Type B pancreatic cell (in vitro differentiated cells): ENCODE measurements at places on chromosomes 1 and 21.

- no peak for DNase-seq
Measured at GRCh38 chr21:30482130-30482529, 2.0 kb upstream of the KRTAP19-1 start.

DNA sequence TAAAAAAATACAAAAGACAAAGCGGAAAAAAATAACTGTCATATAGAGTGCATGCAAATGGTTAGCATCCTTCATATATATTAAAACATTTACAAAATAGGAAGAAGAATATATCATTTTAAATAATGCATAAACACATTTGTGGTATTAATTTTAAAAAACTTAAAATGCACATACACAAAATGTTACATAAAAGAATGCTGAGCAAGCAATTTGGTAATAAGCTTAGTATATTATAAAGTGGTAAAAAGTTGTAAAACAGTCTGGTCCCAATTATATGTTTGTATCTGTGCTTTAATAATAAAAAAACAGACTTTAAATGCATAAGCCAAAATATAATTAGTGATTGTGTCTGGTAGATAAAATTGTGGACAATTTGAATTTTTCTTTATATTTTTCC is 394.6 kb downstream of the USH2A start:
- no peak for DNase-seq

DNA sequence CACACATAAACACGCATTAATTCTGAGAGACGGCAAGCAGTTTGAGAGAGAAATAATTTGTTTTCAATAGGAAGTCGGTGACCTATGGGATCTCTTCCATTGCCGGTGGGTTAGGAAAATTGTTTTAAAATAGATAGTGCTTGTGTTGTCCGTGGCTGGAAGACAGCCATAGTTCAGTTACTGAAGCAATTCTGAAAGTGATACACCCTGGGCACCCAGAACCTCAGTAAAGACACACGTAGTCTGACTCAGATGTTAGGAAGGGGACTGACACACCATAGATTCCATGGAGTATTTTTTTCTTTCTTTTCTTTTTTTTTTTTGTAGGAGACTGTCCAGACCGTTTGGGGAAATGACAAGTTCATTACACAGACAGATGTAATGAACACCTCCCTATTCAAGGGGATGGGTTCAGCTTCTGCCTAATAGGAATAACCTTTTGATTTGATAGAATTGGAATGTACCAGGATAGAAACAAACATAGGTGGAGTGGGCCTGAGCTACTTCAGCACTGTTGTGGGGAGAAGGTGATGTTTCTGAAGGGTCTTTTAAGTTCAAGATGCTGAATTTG is 1.6 kb downstream of the C1orf21 start:
- DNase-seq: no peak

- no peak for DNase-seq
Measured at GRCh38 chr1:46171351-46171750, 3.5 kb upstream of the TSPAN1 start.

- DNase-seq: no peak
Measured at GRCh38 chr1:39638965-39639304, 508 bp downstream of the HEYL start.

GRCh38 chr1:226738421-226738994 is 574 bp downstream of the ITPKB start:
- DNase-seq: no peak

GRCh38 chr1:89149229-89149628 is 23.3 kb upstream of the GBP2 start:
- DNase-seq: no peak

GRCh38 chr1:8408151-8408839 is 90.4 kb downstream of the SLC45A1 start:
- no peak for DNase-seq

- DNase-seq: no peak
Measured at GRCh38 chr1:92877081-92877711, 45.4 kb downstream of the RPL5 start.

DNA sequence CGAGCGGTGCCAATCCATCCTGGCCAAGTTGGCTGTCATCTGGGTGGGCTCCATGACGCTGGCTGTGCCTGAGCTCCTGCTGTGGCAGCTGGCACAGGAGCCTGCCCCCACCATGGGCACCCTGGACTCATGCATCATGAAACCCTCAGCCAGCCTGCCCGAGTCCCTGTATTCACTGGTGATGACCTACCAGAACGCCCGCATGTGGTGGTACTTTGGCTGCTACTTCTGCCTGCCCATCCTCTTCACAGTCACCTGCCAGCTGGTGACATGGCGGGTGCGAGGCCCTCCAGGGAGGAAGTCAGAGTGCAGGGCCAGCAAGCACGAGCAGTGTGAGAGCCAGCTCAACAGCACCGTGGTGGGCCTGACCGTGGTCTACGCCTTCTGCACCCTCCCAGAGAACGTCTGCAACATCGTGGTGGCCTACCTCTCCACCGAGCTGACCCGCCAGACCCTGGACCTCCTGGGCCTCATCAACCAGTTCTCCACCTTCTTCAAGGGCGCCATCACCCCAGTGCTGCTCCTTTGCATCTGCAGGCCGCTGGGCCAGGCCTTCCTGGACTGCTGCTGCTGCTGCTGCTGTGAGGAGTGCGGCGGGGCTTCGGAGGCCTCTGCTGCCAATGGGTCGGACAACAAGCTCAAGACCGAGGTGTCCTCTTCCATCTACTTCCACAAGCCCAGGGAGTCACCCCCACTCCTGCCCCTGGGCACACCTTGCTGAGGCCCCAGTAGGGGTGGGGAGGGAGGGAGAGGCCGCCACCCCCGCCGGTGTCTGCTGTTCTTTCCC is 5.3 kb downstream of the GPR37L1 start:
- no peak for DNase-seq

- no peak for DNase-seq
Measured at GRCh38 chr1:3921765-3922164, 21.7 kb upstream of the C1orf174 start.

- no peak for DNase-seq
Measured at GRCh38 chr21:43348170-43348766, 78.7 kb downstream of the SIK1 start.

GRCh38 chr1:54547601-54548388 is at the start of gene ACOT11:
ACOT11 (plus strand) TSS chr1:54548228; CDS start chr1:54548310, 82 bp downstream.
- peak; percentile 60 for DNase-seq

- no peak for DNase-seq
Measured at GRCh38 chr1:19043579-19044443, 87.3 kb upstream of the IFFO2 start.

DNA sequence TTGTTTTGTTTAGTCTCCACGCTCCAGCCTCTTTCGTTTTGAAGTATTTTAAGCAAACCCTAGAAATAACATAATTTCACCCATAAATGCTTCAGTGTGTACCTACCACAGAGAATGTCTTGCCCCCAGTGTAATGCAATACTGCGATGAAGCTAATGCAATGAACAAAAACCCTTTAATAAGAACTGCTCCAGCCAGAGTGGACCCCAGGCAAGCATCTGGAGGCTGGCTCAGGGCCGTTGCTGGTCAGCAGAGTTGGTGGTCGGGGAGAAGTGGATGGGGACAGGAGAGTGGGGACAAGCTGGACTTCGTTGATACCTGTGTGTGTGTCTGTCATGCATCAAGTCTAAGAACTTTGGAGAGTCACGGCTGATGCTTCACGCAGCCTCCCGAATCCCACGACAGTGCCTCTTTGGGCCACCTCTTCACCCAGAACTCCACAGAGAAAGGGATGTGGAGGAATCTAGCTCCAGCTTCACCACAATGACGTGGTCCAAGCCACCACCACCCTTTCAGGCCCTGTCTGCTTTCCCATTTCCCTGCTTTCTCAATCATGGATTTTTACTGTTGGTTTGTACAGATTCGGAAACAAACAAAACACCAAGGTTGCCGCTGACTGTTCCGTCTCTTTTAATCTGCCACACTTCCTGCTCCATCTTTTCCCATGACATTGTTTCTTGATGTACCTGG is 108.6 kb upstream of the ERRFI1 start:
- DNase-seq: no peak

GRCh38 chr1:180213401-180214170 is 16.5 kb upstream of the LHX4 start:
- DNase-seq: no peak

- DNase-seq: no peak
Measured at GRCh38 chr1:198939956-198940355, 301.1 kb downstream of the PTPRC start.

DNA sequence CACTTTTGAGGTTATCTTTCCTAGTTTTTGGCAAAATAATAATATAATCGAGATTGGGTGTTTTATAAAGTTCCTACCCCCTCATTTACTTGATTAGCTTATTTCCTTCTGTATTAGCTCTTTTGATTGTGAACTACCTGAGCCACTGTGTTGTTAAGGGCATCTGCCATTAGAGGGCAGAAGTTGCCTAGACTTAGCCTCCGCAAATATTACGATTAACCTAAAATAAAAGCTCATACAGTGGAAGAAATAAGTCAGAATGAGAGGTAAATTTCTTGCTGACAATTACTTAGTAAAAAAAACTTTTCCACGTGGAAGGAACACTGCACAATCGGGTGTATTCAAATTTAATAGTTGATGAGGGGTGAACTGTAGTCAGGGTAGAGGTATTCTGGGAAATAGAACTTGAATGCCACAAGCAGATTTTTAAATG is 2.3 kb downstream of the H3-3A start:
- DNase-seq: no peak

DNA sequence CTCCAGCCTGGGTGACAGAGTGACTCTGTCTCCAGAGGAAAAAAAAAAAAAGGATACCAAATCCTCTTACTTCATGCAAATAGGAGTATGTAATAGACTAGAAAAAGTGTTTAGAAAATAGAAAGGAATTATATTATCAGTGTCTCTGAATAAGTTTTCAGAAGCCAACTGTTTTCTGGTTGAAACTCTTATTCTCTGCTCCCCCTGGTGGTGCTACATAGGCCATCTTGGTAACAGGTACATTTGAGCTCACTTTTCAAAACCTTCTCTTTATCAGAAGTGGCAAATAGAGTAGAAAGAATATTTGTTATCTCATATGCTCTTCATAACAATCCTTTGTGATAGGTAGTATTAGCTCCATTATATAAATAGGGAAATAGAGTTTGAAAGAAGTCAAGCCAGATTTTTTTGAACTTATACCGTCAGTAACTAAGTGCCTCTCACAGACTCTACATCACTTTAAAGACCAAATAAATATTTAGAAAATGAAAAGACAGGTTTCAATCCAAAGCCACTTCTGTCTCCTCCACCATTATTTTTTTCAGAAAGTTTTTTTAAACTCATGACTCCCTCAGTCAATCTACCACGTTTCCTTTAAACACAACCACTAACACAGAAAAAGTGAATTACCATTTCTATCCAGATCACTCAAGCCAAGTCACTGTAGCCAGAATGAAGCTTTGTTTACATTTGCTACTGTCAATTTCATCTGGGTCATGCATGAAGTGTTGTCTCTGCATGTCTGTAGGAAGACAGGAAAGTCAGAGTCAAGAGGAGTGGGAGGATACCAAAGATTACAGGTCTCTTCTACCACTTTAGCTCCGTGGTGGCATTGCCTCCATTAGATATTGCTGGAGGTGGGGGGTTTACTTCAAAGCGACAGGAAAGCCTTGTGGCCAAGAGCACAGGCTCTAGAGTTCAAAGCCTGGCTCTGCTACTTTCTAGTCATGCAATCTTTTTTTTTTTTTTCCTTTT is 45.6 kb downstream of the IL23R start:
- no peak for DNase-seq

DNA sequence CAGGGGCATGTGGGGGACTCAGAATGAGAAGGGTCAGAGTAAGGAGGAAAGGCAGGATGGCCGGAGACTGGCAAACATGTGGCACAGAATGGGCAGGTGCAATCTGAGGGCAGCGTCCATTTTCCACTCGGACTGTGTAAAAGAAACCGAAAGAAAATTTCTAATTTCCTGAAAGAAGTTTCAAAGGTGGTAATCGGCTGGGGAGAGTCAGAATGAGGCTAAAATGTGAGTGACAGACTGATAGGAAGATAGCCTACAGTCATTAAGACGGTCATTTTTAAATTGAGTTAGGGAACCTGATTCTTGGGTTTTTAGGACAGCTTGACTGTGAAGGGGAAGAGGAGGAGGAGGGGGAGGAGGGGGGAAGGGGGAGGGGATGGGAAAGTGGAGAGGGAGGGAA is 23.6 kb downstream of the COA6 start:
- DNase-seq: no peak

GRCh38 chr21:33811167-33812010 is 104.2 kb downstream of the ATP5PO start:
- DNase-seq: no peak

- no peak for DNase-seq
Measured at GRCh38 chr1:165816826-165817497, 10.5 kb upstream of the UCK2 start.

DNA sequence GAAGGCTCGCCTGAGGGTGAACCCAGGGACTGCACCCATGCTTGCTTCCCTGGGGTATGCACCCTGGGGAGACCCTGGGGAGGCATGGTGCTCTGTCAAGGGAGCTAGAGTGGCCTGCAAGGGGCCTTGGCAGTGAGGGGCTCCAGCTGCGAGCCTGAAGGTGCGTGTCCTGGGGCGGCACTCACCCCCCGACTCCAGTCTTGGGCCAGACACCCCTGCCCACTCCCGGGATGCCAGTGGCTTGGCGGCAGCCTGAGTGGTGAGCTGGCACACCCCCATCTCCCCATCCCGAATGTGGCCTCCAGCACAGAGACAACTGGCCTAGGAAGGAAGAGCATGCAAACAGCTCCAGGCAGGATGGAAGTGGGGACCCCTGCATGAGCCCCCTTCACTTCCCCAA is 2.6 kb downstream of the SUMO3 start:
- DNase-seq: no peak

- no peak for DNase-seq
Measured at GRCh38 chr1:212981025-212981495, 30.7 kb downstream of the VASH2 start.

DNA sequence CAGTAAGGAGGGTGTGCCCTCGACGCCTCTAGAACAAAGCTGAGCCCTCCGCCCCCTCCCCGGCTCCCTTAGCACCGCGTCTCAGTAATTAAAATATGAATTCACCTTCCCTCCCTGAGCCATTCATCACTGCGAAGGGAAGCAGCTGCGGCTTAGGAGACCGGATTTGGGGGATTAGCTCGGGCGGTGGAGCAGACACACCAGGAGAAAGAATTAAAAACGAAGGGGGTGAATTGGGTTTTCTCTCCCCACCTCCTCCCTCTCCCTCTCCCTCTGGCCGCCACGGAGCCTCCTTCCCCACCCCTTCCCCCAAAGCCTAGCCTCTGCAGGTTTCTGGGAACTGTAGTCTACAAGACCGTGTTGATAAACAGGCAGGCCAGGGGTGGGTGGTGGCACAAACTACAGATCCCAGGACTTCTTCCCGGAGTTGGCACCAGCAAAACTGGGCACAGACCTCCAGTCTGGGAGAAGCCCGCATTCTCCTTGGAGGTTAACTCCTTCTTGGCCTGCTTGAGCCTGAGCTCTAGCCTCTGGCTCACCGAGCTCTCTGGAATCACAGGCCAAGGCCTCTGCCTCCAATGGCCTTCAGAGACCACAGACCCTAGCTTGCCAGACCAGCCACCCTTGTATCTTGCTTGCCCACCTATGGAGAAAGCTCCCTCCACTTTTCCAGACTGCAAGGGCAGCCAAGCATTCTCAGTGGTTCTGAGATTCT is 10.8 kb downstream of the BLACAT1 start:
- no peak for DNase-seq

GRCh38 chr1:67942274-67942673 is 108.2 kb downstream of the DIRAS3 start:
- no peak for DNase-seq

- no peak for DNase-seq
Measured at GRCh38 chr1:234712891-234713305, 102.9 kb upstream of the IRF2BP2 start.
